Mesothelial cell of epicardium (in vitro differentiated cells): ENCODE measurements at places on chromosomes 2 and 18. TPM values are rescaled to one million over a fixed set of nuclear protein-coding genes. Genes with fewer than 3 reads are reported as not detected.

DNA sequence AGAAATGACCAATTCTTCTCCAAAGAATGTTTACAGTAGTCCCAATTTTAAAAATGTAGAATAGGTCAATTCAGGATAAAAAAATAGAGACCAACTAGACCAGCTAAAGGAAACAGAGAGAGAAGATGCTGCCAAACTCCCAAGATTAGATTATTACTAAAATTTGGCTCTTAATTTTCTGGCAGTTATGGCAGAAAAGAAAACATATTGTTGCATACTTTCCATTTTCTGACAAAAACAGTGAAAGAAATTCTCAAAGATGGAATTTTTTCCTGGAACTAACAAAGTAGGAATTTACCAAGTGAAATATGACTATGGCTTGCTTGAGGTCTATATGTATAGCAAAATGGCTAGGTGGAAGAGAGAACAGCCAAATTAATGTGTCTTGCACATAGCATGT lies 138.3 kb upstream of the STK17B start:
- no peak for DNase-seq

DNA sequence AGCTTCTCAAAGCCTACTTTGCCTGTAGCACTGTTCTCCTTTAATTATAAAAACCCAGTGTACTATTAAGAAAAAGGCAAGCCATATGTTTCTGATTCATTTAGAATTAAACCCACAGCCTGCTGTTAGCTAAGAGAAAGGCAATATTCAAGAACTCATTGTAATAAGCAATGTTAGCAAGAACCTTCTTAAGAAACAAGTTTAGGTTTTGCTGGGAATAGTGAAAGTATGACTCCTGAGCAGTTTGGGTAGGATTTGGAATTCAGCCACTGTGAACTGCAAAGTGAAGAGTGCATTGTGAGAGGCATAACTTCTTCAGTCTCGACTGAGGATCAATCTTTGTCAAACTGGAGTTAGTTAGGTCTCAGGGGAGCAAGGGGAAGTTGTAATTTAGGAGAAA lies 206.5 kb upstream of the NT5C1B start:
- no peak for DNase-seq

- no peak for DNase-seq
Observed at GRCh38 chr18:9578306-9578705, 36.1 kb downstream of the PPP4R1 start.

- no peak for DNase-seq
Observed at GRCh38 chr2:234468503-234468902, 28.4 kb downstream of the ARL4C start.

DNA sequence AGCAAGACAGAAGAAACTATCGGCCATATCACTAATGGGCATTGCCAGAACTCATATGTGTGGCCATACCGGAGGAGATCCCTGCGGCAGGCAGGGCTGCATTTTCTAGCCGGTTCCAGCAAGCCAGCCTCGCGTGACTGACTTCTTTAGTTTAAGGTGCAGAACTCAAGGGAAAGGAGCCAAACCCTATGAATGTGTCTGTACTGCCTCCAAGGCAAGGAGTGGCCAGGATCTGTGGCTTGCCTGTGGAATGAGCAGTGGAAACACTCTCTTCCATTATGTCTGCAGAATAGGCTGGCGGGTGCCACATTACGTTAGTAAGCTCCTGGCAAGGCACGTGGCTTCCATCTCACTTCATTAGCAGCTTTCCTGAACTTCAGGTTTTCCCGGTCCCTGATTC lies 137.6 kb downstream of the ATL2 start:
- no peak for DNase-seq

- DNase-seq = no peak
Observed at GRCh38 chr2:41962922-41963622, 84.7 kb upstream of the PKDCC start.

DNA sequence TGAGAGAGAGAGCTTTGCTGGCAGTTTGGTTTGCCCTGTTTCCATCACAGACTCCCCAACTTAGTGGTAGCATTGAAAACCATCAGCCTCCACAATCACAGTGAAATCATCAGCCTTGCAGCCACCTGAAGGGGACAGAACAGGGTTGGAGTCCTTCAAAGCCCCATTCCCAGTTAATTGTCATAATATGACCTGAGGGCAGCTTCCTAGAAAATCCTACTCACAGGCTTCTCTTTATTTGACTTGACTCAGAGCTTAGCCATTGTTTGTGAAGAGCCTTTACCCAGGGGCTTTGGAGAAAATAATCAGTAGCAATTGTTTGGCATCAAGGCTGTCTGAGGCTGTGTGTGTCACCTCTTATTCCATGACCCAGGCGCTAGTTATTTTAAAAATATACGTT lies 308.7 kb downstream of the CBLN2 start:
- DNase-seq = no peak

DNA sequence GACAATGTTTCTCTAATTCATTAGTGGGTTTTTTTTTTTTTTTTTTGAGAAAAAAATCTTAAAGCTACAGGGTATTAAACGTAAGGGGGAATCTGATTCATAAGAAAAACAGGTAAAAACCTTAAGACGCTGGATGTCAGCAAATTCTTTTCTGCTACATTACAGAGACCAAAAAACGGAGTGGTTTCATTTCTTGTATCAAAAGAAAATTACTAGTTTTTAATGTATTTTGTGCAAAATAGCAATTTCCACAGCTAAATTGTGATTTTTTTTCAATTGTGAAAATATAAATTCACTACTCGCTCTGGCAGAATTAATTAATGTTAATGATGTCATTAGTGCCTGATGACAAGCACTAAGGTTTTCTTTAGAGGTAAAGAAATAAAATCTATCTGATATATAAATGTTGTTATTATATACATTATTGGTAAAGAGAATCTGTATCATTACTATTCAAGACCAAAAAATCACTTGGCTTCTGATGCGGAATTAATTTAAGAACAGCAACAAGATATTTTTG lies 9.9 kb downstream of the OTX1 start:
- no peak for DNase-seq

- DNase-seq = no peak
Observed at GRCh38 chr2:24957976-24958375, 13.8 kb downstream of the DNAJC27 start.

GRCh38 chr2:154427453-154427852 lies 271.0 kb upstream of the KCNJ3 start:
- no peak for DNase-seq

GRCh38 chr2:139031722-139032121 lies 251.5 kb upstream of the NXPH2 start:
- no peak for DNase-seq

DNA sequence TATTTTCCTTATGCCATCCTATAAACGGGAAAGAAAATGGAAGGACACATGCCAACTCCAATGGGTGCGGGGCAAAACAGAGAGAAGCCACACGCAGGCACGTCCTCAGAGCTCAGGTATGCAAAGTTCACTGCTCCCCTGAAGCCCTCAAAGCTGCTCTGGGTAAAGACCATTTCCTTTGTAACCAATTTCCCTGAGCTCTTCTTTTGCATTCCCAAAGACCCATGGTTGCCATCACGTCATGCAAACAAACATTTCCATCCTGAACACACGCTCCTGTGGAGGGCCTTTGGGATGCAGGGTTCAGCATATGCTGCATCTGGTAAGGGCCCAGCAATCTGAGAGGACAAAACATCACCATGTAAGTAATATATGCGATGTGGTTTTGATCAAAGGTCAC lies 69.4 kb downstream of the EMILIN2 start:
- peak; percentile 20 for DNase-seq

DNA sequence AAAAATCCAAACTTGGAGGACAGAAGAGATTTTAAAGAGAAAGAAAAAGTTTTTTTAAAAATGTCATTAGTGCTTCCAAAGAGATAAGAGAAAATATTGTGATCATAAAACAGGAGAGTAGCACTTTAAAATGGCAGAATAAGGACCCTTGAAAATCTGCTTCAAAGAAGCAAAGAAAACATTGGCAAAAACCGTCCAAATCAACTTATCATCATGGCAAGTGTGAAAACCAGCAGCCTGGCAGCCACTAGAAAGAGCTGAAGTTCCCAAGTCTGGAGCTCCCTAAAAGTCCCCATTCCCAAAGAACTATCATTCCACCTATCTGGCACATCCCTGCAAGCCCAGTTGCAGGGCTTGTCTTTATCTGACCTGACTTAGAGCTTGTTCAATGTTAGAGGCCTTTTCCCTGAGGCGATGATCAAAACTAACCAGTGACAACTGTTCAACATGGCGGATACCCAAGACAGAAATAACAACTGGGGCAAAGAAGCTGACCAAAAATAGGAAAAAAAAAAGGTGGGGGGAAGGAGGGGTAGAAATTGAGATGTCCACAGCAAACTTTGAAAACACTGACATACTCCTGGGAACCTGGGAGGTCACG lies 24.6 kb upstream of the RNU4ATAC start:
- no peak for DNase-seq

GRCh38 chr2:180763263-180763989 lies 217.0 kb upstream of the UBE2E3 start:
- DNase-seq = no peak

DNA sequence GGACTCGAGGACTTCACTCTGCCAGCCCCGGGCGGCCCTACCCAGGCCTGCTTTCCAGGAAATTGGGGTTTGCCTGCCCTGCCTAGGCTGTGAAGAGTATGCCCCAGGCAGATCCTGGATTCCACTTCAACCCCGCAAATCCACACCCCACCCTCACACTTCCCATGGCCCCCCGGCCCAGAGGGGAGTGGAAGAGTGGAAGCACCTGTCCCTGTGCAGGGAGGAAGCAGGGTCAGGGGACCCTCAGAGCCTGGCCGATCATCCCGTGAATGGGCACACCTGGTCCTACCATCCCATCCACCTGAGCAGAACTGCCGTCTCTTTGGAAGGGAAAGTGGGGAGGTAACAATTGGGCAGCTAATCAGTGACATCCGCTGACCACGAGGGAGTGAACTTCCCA lies 245.2 kb downstream of the EIPR1 start:
- no peak for DNase-seq

The ATP5MC3 gene
- total RNA-seq = 171 to 172 TPM (median 172 TPM) in 3 replicates

DNA sequence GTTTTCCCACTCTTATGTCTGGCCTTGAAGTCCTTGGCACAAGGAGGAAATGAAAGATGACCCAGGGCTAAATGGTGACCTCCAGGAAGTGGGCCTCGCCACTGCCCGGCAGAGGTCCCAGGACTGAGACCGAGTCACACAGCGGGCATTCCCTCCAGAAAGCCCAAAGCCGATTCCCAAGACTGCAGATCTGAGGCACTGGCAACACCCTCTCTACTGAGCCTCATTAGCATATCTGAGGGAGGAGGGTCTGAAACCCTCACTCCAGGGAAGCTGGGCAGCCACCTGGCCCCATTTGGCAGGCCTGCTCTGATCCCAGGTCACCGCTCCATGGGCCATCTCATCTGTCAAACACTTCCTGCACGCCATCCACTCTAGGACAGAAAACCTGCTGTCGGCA lies 29.1 kb downstream of the FAM178B start:
- DNase-seq = no peak

The CGREF1 gene
- 1.5 to 3.0 TPM (median 1.8 TPM) in 3 replicates for total RNA-seq

DNA sequence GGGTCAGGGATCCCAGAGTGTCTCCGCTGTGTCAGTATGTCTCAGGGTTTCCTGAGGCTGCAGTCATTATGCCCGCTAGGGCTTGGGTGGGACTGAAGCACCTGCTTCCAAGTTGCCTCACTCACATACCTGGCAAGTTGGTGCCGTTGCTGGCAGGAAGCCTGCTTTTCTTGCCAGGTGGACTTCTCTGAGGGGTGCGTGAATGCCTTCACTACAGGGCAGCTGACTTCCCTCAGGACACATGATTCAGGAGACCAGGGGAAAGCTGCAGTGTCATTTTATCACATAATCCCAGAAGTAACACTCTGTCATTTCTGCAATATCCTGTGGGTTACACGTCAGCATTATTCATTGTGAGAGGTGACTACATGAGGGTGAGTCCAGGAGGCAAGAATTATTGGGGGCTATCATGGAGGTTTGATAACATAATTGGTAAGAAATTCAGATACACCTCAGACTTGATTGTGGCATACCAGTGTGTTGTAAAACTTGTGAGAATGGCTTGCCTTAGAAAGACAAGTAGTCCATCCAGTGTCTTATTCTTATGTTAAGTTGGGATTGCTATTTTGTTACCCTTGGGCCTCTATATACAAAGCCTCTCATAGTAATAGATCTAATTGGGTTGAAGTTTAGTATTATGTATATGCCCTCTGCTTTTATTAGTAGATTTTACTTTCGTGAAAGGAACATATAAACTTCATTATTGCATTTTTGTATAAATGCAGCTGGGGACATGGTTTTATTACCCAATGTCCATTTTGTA lies 44.1 kb downstream of the NEDD4L start:
- DNase-seq = no peak

DNA sequence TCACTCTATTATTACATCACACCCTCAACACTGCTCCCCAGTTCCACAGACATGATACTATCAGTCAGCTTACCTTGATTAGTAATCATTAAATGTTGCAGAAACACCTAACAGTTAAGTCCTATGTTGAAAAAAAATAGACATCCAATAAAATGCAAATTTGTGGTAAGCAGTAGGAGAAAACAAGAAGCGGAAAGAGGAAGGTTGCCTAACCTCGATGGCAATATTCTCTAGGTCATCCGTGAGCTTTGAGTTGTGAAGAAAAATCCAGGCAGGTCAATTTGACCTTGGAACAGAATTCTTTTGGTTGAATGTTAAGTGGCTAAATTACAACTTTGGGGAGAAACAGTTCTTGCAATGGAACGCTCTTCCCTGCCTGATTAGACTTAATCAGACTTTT lies 264.4 kb downstream of the AFF3 start:
- DNase-seq = no peak

DNA sequence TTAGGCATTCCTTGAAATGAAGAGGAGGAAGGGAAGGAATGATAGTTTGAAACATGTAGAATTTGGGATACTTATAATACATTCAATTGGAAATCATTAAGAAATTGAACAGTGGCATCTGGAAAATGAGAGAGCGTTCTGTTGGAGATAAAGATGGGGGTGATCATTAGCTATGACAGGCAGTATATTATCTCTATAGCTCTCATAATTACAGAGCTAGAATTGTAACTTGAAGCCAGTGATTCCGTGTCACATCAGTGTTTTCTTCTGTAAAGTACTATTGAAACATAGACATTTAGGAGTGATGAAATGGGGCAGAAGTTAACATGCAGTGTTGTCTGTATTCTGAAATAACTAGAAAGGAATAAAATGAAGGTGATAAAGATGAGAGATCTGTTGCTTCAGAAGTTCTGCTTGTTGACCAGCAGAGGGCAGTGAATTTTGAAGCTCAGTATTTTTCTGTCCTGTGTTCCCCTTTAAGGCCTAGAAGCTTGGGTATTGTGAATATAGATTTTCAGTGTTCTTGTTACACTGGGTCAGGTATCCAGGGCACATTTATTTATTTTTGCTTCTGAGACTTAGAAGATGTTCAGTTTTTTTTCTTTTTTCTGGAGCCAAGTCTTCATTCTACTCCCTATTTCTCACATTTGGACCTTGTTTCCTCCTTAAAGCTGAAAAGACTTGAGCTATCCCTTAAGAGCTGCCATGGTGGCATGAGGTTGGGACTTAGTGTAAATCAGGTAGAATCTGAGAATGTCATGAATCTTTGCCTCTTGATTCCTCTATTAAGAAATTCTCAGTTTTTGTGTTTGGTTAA lies 157.4 kb downstream of the TAF4B start:
- DNase-seq = no peak

DNA sequence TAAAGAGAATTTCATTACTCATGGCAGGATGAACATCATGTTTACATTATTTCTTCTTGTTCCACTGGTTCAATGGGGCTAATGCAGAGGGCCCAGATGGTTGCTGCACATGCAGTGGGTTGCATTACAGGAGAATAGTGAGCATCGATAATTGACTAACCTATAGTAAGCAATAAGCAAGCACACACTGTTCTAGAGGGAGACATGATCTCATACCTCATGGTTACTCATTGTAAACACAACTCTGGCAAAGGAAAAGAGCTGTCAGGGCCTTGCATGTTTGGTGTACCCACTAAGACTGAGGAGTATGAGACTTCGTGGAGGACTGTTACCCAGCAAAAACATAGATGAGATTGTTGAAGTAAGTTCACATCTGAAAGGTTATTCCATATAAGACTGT lies 885.6 kb upstream of the VRK2 start:
- DNase-seq = no peak
